Body of pancreas (tissue), 4 donors: ENCODE measurements at places on chromosomes 11 and 22. TPM values are rescaled to one million over a fixed set of nuclear protein-coding genes. Genes with fewer than 3 reads are reported as not detected.

The KCNK7 gene
- 1.0 TPM for total RNA-seq

The LRRN4CL gene
- total RNA-seq: 3.1 TPM

DNA sequence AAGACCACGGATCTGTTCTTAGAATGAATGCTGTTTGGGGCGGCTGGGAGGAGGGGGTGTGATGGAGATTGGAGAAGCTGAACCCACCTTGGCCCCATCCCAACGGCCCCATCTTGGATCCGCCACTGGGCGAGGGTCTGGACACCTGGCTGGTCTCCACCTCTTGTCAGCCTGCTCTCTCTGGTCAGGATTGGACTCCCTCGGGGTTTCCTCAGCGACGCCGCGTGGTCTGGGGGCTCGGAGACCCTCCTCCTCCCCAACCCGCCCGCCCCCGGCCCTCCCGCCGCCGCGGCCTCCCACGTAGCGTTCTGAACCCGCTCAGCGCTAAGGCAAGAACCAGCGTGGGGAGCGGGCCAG lies 4.3 kb upstream of the FLI1 start:
- H3K27ac ChIP-seq: no peak overlapping the region
- H3K4me3 ChIP-seq: no peak overlapping the region
- H3K36me3 ChIP-seq: no peaks in the 10 kb centered on the region
- no peak for DNase-seq

- no peaks in the 10 kb centered on the region for H3K36me3 ChIP-seq
- H3K4me3 ChIP-seq: no peak overlapping the region
- DNase-seq: peak; percentile 89
- no peaks in the 10 kb centered on the region for H3K27me3 ChIP-seq
- no peak overlapping the region for H3K27ac ChIP-seq
These were observed 7.2 kb downstream of the TRPT1 start for GRCh38 chr11:64218628-64219353.

DNA sequence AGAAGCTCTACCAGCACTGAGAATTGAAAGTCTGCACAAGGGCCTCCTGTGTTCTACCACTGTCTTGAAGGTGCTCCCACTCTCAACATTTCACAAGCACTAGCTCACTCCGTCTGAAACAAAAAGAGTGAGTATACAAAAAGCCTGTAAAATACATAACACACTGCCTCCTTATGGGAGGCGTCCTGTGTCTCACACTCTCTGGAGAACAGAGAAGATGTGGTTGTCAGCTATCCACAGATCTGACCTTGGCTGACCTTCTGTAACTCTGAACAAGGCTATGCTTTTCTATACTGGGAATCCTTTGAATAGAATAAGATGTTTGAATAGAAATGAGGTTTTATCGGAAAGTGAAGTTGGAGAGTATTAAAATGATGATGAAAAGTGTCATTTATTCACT lies 171.3 kb upstream of the TMEM45B start:
- H3K36me3 ChIP-seq: no peaks in the 10 kb centered on the region
- no peak overlapping the region for H3K4me3 ChIP-seq
- no peaks in the 10 kb centered on the region for H3K27me3 ChIP-seq
- no peak for DNase-seq

DNA sequence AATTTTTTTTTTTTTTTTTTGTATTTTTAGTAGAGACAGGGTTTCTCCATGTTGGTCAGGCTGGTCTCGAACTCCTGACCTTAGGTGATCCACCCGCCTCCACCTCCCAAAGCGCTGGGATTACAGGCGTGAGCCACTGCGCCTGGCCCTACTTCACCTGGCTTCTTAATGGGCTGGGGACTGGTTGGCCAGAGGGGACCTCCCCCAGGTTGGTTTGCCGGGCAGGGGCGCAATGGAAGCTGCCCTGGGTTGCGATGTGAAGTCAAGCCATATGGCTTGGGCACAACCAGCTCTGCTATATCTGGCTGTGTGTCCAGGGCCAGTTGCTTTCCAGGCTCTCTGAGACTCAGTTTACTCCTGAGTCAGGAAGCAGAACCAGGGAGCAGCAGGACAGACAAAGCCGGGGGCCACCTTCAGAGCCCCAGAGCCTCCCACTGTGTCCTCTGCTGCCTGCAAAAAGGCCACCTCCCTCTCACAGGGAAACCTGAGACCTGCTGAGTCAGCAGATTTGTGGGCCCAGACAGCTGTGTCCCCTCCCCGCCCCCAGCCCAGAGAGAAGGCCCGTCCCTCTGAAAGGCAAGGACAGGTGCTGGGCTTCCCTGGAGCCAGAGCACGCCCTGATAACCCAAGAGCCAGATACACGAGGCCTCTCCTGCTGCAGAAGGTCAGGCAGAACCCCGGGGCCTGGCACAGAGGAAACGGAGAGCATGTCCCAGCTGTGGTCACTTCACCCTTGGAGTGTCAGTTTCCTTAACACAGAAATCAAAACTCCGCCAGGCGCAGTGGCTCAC lies 29.2 kb upstream of the DAGLA start:
- no peak overlapping the region for H3K27ac ChIP-seq
- H3K27me3 ChIP-seq: no peaks in the 10 kb centered on the region
- no peak overlapping the region for H3K4me3 ChIP-seq
- no peaks in the 10 kb centered on the region for H3K36me3 ChIP-seq

- H3K4me1 ChIP-seq: peaks cover 35% of the 10 kb centered on the region
- no peak for DNase-seq
- H3K36me3 ChIP-seq: no peaks in the 10 kb centered on the region
- H3K27ac ChIP-seq: no peak overlapping the region
These were observed 2.1 kb upstream of the MADD start for GRCh38 chr11:47267876-47268275.

The OR5AR1 gene
- total RNA-seq: not detected

- no peak overlapping the region for H3K27ac ChIP-seq
- H3K4me1 ChIP-seq: no peaks in the 10 kb centered on the region
- H3K36me3 ChIP-seq: no peaks in the 10 kb centered on the region
These were observed 6.7 kb upstream of the OR5I1 start for GRCh38 chr11:55942785-55943392.

DNA sequence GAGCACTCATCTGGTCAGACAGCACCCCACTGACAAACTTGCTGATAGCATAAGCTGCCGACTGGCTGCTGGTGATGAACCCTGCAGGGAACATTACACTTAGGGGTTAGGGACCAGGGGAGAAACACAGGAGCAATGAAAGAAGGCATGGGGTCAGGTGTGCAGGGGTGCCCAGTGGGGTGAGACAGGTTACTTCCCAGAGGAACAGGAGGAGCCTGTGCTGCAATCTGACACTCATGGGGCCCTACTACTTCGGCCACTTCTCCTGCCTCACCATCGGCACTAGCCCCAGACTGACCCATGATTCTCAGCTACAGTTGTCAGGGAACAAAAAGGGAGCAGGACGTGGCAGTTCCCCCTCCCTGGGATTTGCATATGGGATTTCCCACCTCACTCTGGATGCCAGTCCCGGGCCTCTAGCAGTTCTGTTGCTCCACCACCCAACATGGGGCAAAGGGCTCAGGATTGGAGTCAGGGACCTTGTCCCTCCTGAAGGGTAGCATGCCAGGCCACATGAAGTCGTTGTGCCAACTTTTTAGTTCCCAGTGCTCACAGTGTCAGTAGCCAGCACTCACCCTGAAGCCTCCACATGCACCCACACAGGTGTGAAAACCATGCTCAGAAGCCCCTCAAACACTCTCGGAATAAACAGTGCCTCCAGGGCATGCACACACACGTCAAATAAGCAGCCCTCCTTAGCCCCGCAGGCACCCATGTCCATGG lies 2.2 kb downstream of the SLC37A4 start:
- peak overlapping the region; percentile 95 for H3K27ac ChIP-seq
- H3K4me3 ChIP-seq: peak overlapping the region; percentile 6
- no peaks in the 10 kb centered on the region for H3K27me3 ChIP-seq
- DNase-seq: peak; percentile 34
- peaks cover 2% of the 10 kb centered on the region for H3K36me3 ChIP-seq

DNA sequence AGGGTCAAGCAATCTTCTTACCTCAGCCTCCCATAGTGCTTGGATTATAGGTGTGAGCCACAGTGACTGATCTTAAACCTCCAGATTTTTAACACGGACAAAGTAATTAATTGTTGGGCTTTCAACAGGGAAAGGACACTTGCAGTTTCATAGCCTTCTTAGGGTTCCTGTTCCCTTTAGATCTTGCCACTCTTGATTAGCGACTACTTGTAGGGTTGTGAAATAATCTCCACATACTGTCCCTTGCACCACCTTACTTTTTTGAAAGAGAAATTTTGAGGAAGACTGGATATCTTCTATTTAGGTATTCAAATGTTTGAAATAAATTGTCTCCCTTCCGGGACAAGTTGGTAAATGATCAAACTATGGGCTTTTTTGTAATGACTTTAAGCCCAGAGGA lies 7.6 kb downstream of the MS4A4E start:
- H3K27me3 ChIP-seq: no peaks in the 10 kb centered on the region
- H3K36me3 ChIP-seq: no peaks in the 10 kb centered on the region
- H3K4me3 ChIP-seq: no peak overlapping the region
- no peak for DNase-seq

The SMIM35 gene
- not detected for total RNA-seq

- peak overlapping the region; percentile 66 for H3K4me3 ChIP-seq
- DNase-seq: peak; percentile 75
- H3K36me3 ChIP-seq: no peaks in the 10 kb centered on the region
- no peaks in the 10 kb centered on the region for H3K27me3 ChIP-seq
These were observed 759 bp downstream of the CPT1A start for GRCh38 chr11:68840661-68841653.

The KRTAP5-1 gene
- not detected for total RNA-seq

DNA sequence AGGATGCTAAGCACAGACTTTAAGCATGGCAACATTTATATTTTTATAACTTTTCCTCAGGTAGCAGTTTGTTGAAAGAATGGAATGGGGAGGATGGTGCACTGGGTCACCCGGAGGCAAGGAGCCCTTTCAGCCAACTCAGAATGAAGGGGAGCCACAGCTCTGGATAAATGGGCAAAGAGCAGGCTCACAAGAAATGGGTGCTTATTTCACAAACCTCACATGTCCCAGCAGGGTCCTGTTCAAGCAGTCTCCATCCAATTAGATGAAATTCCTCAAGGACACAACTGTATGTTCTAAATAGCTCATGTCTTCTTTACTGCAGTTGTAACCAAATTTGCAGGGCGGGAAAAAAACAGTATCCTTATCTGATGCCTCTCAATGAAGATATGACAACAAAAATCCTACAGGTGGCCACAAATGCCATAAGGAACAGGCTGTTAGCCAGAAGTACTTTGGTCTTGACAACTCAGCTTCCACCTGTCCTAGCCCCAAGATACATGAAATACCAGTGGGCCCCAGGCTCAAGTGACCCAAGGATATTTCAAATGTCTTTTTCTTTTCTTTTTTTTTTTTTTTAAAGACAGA lies 48.2 kb downstream of the MAPK1 start:
- no peak overlapping the region for H3K27ac ChIP-seq
- H3K4me3 ChIP-seq: no peak overlapping the region
- H3K4me1 ChIP-seq: peaks cover 29% of the 10 kb centered on the region

The TMEM191B gene
- total RNA-seq: 0.78 TPM

DNA sequence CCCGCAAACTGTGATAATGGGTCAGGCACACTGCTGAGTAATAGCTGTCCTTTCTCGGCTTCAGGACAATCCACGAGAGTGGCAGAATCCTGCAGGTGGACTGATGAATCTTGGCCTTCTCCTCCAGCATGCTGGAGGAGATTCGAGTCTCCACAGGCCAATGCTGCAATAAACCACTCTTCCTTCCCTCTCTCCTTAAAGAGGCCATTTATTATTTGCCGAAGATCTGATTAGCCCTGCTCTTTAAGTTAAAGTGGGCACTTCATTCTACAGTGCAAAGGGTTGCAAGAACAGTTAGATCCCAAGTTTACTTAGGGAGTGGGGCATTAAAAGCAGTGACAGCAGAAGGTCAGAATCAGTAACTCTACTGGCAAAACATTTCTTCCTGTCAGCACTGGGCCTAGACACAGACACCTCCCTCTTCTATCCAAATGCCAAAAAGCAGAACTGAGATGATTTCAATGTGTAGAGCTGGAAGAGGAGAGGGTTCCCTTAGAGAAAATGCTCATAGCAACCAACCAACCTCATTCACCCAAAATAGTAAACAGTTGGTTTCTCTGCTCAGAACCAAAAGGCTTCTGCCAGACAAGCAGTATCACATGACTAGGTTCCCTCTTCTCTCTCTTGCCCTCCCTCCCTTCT lies 121.7 kb downstream of the SGSM3 start:
- peak overlapping the region; percentile 51 for H3K27ac ChIP-seq
- DNase-seq: no peak
- H3K4me1 ChIP-seq: peaks cover 28% of the 10 kb centered on the region
- no peaks in the 10 kb centered on the region for H3K36me3 ChIP-seq
- H3K4me3 ChIP-seq: no peak overlapping the region
- H3K27me3 ChIP-seq: no peaks in the 10 kb centered on the region

The PGA5 gene
- 10.9 TPM for total RNA-seq

DNA sequence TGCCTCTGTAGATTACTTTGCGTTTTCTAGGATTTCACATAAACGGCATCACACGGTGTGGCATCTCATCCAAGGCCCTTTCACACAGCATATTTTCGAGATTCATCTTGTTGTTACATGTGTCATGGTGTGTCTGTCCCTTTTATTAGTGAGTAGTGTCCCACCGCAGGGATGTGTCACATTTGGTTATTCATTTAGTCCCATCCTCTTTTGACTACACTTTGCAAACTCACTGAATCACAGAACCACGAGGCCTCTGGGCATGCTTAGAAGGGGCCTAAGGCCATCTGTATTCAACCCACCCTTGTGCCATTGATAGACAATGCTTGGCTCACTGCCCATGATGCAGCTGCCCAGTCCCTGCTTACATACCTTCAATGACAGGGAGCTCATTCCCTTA lies 4.2 kb upstream of the RAC2 start:
- peaks cover 3% of the 10 kb centered on the region for H3K4me1 ChIP-seq
- no peak overlapping the region for H3K4me3 ChIP-seq
- no peak for DNase-seq
- no peaks in the 10 kb centered on the region for H3K36me3 ChIP-seq
- H3K27ac ChIP-seq: no peak overlapping the region
- peaks cover 7% of the 10 kb centered on the region for H3K27me3 ChIP-seq

The BEST1 gene
- total RNA-seq: 2.6 TPM

The WBP2NL gene
- total RNA-seq: 5.2 TPM

The FGF19 gene
- not detected for total RNA-seq

The PLAAT5 gene
- total RNA-seq: 9.6 TPM

DNA sequence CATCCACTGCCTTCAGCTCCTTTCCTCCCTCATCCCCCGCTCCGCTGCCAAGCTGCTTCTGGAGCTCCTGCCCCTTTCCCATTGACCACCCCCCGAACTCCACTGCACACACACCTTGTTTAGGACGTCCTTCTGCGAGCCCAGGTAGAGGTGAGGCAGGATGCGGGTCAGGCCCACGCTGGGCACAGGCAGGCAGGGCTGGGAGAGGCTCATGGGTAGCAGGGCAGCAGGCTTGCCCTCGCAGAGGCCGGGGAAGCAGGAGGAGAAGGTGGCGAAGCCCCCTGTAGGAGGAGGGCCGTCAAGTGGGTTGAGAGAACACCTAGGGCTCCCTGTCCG lies 13.3 kb downstream of the DUSP8 start:
- DNase-seq: no peak
- H3K27me3 ChIP-seq: no peaks in the 10 kb centered on the region
- peaks cover 68% of the 10 kb centered on the region for H3K4me1 ChIP-seq
- no peak overlapping the region for H3K4me3 ChIP-seq
- peaks cover 5% of the 10 kb centered on the region for H3K36me3 ChIP-seq

GRCh38 chr11:103812680-103813079 lies 223.8 kb upstream of the DDI1 start:
- no peak overlapping the region for H3K27ac ChIP-seq
- H3K4me3 ChIP-seq: no peak overlapping the region
- H3K27me3 ChIP-seq: no peaks in the 10 kb centered on the region
- DNase-seq: no peak
- H3K4me1 ChIP-seq: no peaks in the 10 kb centered on the region

- peak overlapping the region; percentile 85 for H3K27ac ChIP-seq
- no peaks in the 10 kb centered on the region for H3K27me3 ChIP-seq
- no peaks in the 10 kb centered on the region for H3K4me1 ChIP-seq
These were observed 1.4 kb upstream of the KCNQ1OT1 start for GRCh38 chr11:2701230-2701629.

- no peak overlapping the region for H3K27ac ChIP-seq
- no peaks in the 10 kb centered on the region for H3K4me1 ChIP-seq
- DNase-seq: no peak
These were observed 561.0 kb downstream of the OPCML start for GRCh38 chr11:132971351-132971750.

The MS4A6E gene
- not detected for total RNA-seq
